Suprapubic skin (tissue), 4 donors: ENCODE measurements at places on chromosomes 4 and X.

DNA sequence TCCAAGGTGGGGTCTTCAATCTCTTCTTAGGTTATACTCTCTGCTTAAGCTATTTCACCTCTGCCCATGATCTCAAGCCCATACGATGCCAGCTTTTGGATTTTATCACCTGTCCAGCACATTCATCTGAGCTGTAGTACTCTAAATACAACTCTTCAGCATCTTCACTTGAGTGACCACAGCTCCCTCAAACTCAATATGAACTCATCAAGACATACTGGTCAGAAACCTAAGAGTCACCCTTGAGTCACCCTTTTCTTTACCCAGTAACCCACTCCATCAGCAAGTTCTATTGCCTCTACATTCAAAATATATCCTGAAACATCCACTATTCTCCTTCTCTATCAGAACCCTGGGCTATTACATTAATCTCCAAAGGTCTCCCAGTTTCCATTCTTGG lies 69.4 kb downstream of the DCHS2 start:
- no peak for DNase-seq

DNA sequence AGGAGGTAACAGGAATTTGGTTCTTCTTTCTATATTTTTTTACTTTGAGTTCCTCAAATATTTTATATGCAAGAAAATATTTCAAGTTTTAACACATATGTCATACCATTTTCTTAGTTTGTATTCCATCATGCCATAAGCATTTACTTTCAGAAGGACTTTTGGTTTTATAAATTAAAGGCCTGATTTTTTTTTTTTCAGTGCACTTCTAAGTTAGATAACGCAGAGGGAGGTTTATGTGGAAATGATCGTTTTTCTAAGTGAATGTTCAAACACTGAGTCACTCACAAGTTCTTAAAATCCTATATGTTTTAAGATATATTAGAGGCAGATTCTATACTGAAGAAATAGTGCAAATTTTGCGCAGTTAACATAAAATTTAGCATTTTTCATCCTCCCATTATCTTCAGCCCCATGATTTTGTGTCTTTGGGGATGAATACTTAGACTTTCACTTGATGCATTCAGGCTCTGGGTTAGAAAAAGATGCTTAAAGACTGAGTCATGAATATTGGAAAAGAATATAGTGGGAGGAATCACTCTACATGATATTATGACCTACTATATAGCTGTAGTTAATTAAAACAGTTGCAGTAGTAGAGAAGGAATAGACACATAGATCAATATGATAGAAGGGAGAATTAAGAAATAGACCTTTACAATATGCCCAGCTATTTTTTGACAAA lies 54.9 kb downstream of the COL4A5 start:
- no peak for DNase-seq

GRCh38 chr4:41399231-41399630 lies 138.7 kb upstream of the LIMCH1 start:
- DNase-seq: no peak

DNA sequence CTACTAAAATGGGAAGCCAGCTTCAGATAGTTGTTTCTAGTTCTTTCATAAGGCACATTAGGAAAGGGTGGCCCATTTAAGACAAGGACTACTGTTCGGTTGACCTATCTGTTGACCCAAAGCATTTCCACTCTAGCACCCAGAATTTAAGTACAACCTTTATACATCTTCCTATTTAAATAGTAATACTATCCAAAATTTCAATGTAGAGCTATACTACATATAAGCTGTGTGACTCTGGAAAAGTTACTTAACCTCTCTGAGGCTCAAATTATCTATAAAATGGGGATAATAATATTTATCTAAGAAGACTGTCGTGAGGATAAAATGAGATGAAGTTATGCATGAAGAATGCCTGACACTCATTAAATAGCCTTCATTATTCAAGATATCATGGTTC lies 82.0 kb upstream of the TMEM164 start:
- no peak for DNase-seq

- no peak for DNase-seq
Observed at GRCh38 chr4:16608123-16608522, 290.3 kb downstream of the LDB2 start.

- no peak for DNase-seq
Observed at GRCh38 chr4:182062936-182063335, 180.3 kb upstream of the TENM3 start.

DNA sequence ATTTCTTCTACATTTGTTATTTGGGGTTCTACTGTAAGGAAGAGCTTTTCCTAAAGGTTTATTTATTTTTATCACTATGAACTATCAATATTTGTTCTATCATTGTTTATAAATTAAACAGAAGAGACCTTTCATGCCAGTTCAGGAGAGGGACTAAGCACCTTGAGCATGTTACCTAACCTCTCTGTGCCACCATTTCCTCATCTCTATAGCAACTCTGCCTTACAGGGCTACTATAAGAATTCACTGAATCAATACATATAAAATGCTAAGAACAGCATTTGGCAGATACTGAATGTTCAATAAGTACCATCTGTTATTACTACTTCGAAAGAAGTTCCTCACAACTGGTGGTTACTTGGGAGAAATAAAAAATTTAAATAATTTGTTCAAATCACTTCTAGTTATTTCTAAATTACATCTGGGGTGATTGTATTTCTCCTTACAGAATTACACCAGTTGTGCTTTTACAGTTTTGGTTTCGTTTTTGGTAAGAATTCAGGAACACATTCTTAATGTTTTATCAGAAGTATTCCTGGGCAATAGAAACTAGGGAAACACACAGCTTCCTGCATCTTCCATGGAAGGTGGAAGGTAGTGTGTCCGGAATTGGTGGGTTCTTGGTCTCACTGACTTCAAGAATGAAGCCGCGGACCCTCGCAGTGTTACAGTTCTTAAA lies 32.9 kb downstream of the EREG start:
- DNase-seq: no peak

DNA sequence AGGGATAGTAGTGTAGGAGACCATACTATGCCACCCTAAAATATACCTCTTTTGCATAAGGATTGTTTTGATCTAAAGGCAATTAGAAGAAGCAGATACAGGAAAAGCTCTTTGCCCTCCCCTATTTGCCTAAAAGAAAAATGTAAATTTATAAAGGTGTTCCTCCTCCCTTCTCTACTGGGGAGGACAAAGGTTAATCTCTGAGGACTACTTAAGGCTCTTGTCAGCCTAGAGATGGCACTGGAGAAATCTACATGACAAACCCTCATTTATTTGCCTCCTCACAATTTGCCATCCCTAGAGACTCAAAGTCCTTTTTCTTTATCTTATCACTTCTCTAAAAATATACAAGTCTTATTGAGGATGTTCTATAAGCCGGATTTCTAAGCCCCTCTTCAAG lies 1021.8 kb downstream of the STPG2 start:
- no peak for DNase-seq

DNA sequence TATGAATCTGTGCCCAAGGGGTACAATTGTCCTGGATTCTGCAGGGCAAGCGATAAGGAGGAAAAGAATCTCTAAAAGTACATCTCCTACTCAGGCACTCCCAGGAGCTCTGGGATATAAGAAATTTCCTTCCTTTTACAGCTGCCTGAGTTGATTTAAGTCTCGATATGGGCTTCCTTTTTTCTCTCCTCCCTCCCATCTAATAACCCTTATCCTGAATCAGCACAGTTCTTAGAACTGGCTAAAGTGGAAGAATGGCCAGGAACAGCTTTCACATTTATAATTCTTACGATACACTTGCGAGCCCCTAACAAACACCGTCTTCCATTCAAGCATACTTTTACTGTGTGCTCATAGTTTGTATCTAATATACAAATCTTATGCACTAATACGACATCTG lies 21.2 kb downstream of the LRP2BP start:
- DNase-seq: no peak

DNA sequence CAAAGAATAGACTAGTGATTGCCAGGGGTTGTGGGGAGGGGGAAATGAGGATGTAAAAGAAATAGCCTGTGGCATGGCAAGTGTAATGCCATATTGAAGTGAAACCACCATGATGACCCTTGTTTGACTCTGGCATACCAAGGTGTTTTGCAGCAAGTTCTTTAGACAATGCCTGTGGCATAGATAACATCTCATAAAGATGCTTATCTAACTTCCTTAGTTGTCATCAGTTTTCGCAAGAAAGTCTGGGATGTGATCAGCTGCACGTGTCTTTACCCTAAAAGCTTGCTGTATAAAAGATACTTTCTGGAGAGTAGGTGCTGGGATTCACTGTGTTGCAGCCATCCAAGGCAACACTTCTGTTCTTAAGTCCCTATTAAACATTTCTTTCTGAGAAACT lies 176.1 kb upstream of the MAGEB16 start:
- no peak for DNase-seq

DNA sequence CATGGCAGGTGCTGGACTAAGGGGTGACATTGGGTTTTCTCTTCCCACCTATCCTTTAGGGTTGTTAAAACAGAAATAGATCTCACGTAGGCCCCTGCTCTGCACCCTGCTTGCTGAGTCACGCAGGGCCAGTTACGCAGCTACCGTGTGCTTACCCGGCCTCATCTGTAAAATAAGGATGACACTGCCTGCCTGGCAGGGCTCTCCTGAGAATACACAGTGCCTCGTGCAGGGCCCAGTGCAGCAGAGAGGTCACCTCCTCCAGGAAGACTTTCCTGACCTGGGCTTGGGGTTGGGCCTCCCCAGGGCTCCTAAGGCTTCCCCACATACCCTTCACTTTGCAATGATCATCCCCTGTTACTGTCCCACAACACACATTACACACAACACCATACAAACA lies 33.6 kb upstream of the JAKMIP1 start:
- peak; percentile 52 for DNase-seq

DNA sequence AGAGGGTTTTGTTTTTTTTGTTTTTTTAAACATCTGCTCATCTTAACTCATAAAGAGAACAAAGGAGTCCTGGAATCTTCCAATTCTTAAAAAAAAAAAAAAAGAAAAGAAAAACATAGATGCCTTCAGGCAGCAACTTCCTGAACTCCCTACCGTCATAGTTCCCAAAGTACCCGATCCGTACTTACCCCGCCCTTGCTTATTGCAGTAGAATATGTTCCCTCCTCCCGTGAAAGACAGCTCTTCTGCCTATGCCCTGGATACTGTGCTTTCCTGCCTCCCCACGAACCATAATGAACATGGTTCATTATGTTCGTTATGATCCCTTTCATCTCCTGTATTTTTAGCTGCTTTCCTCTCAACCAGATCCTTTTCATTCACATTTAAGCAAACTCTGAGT lies 40.3 kb downstream of the KLHL5 start:
- DNase-seq: no peak

DNA sequence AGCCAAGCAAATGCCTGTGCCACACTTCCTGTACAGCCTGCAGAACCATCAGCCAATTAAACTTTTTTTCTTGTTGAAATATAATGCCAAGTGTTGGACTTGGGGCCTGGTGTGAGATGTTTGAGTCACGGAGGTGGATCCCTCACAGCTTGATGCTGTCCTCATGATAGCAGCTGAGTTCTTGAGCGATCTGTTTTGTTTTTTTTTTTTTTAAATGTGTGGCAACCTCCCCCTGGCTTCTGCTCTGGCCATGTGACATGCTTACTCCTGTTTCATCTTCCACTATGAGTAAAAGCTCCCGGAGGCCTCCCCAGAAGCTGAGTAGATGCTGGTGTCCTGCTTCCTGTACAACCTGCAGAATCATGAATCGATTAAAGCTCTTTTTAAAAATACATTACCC lies 973.3 kb upstream of the FTHL17 start:
- no peak for DNase-seq

DNA sequence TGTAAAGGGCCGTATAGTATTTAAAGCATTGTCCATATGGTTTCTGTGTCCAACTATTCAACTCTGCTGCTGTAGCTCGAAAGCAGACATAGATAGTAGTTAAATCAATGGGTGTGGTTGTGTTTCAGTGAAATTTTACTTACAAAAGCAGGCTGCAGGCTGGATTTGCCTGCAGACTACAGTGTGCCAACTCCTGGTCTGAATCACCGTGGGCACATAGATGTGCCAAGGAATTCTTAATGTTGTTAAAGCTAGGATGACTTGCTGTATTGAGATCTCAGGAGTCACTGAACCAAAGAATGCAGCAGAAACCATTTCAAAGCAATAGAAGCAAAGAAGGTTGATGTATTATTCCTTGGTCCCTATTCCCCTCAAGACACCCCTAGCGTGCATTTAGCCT lies 379.0 kb downstream of the STIM2 start:
- no peak for DNase-seq

DNA sequence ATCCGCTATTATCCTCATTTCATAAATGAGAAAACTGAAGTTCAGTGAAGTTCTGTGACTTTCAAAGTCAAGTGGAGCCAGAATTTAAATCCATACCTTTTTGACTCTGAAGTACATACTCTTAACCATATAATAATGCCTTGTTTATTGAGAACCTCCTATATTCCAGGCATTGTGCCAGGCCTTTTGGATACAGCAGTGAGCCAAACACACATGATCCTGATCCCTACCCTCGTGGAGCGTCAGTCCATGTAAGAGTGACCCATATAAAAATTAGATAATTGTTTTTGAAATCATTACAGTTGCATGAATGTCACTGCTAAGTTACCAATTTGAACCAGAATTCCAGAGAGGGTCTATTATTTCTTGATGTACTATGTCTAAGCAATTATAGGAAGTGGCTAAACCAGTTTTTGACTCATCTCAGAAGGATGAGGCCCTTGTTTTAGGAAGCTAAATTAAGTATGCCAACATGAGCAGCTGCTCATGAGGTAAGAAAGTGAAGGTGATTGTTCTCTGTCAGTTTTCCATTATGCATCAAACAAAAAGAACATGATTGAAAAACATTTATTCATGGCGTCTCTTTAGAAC lies 289.5 kb downstream of the GLUD2 start:
- DNase-seq: no peak

DNA sequence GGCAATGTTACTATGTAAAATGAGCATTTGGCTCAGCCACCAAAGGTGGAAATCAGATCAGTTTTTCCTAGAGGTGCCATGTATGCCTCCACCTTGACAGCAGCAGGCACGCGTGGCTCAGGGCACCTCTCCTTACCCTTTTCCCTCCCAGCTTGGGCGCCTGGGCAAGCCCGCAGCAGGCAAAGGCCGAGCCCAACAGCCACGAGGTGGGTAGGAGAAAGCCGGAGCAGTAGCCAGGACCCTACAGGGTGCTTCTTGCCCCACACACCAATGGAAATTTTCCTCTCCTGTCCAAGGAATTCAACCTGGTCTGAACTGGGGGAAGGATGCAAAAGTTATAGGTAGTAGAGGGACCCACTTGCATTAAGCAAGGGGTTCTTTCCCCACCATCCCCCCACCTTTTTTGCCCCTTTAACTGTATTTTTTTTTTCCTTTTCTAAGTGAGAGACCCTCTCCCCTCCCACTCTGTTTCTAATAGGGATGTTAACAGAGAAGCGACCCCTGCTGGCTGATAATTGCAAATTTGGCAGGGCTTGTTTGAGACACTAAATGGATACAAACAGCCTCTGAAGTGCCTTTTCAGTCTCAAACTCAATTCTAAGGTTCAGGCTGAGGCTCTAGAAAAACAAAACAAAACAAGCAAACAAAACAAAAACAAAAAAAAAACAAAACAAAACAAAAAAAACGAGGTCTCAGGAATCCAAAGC lies 895.1 kb downstream of the PCDH18 start:
- DNase-seq: no peak

- no peak for DNase-seq
Observed at GRCh38 chrX:8743126-8743732, 11.3 kb upstream of the ANOS1 start.

- DNase-seq: peak; percentile 97
Observed at GRCh38 chr4:121869841-121870822, at the start of gene BBS7. TSS of gene BBS7 (minus strand) at chr4:121870474. CDS start at chr4:121870313, 161 bp downstream.
